ENCODE measurements at places on chromosomes 3 and 15. TPM values are rescaled to one million over a fixed set of nuclear protein-coding genes. Genes with fewer than 3 reads are reported as not detected.

NPAP1 gene
- not detected for total RNA-seq

SCAMP2 gene
- total RNA-seq, result 68.1 TPM

TPRA1 gene
- total RNA-seq, result 60.5 TPM

NSMCE3 gene
- total RNA-seq, result 15.6 TPM

BLM gene
- total RNA-seq, result 11.7 TPM

ABI3BP gene
- 1.1 TPM for total RNA-seq

TGM4 gene
- 0.03 TPM for total RNA-seq

CYP1A1 gene
- total RNA-seq, result 1.6 TPM

PDHB gene
- total RNA-seq, result 67.8 TPM

TMEM40 gene
- total RNA-seq, result 0.08 TPM

AMIGO3 gene
- 0.41 TPM for total RNA-seq

IL17RE gene
- total RNA-seq, result 1.1 TPM

NLGN1 gene
- not detected for total RNA-seq

KNG1 gene
- 0.07 TPM for total RNA-seq

CTNNB1 gene
- 190 TPM for total RNA-seq

TERC gene
- total RNA-seq, result 0.35 TPM

SLC28A2 gene
- not detected for total RNA-seq

GABPB1 gene
- 32.9 TPM for total RNA-seq

SEMA3G gene
- 0.31 TPM for total RNA-seq

CNTN6 gene
- total RNA-seq, result not detected

ATP8B4 gene
- total RNA-seq, result 0.69 TPM

C3orf49 gene
- not detected for total RNA-seq

SLC24A5 gene
- total RNA-seq, result not detected

DALRD3 gene
- total RNA-seq, result 25.6 TPM

ANKUB1 gene
- total RNA-seq, result 0.06 TPM

WDR5B gene
- total RNA-seq, result 3.5 TPM

PEAK1 gene
- total RNA-seq, result 10.4 TPM

ITGB5 gene
- 400 TPM for total RNA-seq

FAM107A gene
- total RNA-seq, result not detected

Measured in A549 treated with CORT108297 at 1 μM for 4 hours (cell line).